Activated T-cell treated with anti-CD3 and anti-CD28 coated beads for 24 hours (primary cell): ENCODE measurements at places on chromosomes 3 and 15.

DNA sequence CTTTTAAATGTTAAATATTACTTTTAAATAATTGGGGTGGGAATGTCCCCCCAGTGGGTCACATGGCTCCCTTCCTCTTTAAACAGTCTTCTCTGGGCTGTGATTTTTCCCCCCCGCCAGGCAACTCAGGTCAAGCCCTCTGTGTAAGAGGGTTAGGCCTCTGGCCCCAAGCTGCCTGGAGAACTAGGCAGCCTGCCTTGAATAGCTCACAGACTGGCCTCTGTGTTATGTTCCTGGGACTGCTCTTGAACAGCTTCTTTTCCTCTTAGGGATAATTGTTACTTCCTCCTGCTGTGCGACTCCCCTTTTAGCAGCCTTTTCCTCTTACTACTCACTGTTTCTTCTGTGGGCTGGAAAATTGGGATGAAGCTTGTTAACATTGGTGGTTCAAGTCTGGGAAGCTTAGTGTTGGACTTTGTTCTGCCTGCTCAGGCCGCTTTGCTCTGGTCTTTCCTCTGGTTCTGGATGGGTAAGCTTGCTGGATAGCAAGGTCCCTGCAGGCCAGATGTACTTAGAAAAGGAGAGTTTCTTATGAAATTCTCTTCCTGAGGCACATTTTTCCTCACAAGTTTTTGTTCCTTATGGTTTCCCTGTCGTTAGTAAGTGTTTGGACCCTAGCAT lies 2.2 kb downstream of the TEX264 start:
- no peak for DNase-seq

DNA sequence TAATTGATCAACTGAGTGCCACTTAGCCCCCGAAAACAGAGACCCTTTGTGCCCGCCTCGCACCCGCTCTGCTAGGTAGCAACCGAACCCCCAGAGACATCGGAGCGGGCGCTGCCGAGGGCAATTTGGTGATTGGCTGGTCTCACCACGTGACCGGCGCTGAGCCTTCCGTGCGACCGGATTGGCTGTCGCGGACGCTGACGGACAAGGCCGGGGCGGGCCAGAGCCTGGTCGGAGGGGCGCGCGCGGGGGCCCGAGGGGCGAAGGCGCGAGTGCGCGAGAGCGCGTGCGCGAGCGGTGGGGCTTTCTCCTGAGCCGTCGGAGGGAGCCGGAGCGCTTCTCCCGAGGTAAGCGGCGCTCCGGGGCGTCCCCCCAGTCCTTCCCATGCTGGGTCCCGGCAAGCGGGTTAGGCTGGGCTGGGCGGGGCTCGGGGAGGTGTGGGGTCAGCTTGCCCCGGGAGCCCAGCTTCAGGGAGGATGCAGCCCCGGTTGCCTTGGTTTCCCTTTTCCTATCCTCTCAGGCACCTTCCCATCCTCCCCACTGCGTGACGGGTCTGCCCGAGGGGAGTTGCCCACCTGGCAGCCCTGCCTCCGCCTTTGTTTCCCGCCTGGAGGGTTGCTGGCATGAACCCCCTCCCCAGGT lies at the start of gene TMEM108:
Gene TMEM108 (plus strand): TSS at position 303 of the 642 bp plus-strand sequence.
- DNase-seq: no peak

- DNase-seq: no peak
Measured at GRCh38 chr15:70596354-70597055, 166.9 kb downstream of the UACA start.

DNA sequence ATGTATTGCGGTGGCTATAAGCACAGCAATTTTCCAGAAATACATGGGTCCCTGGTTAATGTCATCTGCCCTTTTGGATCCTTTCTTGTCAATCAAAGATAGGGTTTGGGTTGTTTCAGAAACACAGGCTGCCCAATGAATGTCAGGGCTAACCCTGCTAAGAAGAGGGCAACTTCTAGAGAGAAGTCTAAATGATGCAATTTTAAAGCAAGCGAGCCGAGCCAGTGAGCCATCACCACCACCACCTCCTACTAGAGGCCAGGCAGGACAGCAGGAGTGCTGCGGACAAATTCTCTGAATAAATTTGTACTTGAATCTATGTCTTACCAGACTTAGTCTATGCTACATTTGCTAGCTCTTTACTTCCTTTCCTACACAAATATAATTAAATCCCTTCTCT lies 248.4 kb downstream of the CTNNB1 start:
- DNase-seq: no peak

DNA sequence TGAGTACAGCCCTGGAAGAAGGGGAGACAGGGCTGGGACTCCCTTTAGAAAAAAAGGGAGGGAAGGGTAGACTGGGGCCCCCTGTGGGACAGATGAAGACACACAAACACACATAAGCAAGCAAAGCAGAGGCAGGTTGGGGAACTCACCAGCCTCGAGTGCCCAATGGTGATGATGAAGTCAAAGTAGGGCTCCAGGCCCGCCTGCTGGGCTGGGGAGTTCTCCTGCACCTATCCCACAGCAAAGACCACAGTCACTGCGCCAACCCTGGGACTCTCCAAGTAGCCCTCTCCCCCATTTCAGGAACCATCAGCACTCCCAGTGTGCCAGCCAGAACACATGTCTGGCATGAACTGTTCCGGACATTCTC lies 4.1 kb downstream of the GORASP1 start:
- DNase-seq: no peak

- DNase-seq: no peak
Measured at GRCh38 chr3:146077181-146077580, 83.8 kb downstream of the PLOD2 start.

- peak; percentile 42 for DNase-seq
Measured at GRCh38 chr15:90086868-90087268, 15.4 kb downstream of the IDH2 start.

DNA sequence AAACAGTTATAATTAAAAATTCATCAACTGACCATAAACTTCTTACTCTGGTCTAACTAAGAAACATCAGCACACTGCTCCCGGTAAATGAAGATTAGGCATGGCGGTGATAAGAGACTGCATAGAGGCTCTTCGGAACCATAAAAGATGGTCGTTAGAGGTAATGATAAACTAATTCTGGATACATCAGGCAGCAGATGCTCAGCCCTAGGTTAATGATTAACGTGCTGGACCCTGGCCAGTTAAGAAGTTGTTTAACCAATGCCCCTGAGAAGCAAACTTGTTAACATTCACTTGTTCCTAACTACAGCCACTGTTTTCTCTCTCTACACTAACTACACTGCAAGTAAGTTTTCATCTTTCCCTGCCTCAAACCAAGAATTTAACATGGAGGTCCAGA lies 111.5 kb downstream of the PDZRN3 start:
- no peak for DNase-seq

DNA sequence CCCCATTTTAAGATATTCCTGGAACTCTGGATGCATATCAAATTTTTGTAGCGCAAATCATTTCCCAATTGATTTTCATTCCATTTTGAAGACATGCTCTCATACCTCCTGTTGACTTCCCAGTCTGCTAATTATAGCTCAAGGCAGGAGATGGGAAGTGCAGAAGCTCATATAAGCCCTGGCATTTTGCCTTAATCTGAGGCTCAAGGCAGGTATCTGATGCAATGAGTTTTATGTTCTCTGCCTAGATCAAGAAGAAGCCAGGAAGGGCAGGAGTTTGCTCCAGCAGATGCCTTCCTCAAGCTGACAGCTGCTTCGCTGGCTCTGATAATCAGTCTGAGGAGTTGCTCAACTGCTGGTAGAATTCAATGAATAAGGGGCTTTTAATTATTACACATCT lies 65.6 kb upstream of the NEDD4 start:
- no peak for DNase-seq

GRCh38 chr15:43851251-43851650 lies 24.4 kb downstream of the WDR76 start:
- no peak for DNase-seq

DNA sequence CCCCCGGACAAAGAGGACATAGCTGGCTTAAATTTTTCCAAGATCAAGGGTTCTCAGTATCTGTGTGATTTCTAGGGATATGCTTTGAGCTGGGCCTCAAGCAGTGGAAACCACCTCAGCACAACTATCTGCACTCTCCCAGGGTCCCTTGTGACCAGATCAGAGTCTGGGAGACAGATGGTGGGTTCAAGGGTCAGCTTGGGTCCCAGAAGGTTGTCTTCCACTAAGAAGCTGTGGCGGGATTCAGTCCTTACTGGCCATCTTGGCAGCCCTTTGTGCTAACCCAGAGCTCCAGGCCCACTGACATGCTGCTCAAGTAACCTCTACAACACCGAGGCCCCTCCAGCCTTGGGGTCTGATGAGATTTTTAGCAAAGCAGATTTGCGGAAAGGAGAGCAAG lies 2.7 kb downstream of the INSYN1 start:
- no peak for DNase-seq

DNA sequence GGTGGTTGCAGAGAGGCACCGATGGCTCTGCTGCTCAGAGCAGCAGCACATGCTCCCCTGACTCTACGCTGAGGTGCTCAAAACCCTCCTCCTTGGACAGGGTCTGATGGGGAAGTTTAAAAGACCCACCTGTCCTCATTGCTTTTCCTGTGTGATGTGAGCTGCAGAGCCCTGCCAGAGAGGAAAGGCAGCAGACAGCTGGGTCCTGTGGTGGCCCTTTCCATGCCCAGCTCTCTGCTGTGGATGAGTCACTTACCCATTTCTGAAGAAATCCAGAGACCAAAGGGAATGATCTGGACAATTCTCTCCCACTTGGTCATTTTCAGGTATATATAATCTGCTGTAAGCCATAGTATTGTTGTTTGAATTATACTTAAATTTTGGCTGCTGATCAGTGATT lies 121.7 kb downstream of the CHDH start:
- DNase-seq: no peak

DNA sequence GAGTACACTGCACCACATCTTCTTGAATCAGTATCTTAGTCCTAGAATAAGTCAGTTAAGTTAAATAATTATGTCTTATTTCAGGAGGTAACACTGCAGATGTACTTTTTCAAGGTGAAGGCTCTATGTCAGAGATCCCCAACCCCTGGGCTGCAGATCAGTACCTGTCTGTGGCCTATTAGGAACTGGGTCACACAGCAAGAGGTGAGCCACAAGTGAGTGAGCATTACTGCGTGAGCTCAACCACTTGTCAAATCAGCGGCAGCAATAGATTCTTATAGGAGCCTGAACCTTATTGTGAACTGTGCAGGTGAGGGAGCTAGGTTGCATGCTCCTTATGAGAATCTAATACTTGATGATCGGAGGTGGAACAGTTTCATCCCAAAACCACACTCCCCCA lies 851.9 kb upstream of the ALCAM start:
- DNase-seq: no peak

DNA sequence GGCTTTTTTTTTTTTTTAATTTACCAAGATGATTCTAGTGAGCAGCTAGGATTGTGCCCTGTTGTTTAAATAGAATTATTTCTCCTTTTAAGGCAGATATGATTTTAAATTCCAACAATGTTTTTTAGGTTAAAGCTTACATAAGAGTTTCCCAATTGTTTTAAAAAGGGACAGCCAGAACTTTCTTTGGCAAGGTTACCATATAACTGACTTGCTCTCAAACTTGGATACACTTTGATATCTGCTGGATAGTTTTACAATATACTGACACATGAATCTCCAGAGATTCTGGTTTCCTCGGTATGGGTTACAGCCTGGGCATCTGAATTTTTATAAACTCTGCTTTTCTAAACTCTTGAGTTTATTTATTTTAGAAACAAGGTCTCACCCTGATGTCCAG lies 134.3 kb upstream of the GADL1 start:
- no peak for DNase-seq

DNA sequence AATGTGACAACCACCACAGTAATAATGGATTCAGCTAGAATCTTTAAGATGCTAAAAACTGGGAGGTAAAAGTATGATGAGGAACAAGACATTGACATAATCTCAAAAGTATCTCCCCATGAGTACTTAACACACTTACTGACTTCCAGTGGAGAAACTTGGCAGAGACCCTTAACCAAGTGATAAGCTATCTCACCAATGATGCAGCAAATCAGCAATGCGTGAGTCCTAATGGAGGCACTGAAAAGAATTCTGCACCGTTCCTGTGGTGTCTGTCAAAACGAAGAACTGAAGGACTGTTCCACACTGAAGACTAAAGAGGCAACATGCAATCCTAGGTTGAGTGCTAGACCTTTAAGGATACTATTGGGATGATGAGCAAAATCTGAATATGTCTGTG lies 67.9 kb upstream of the OCA2 start:
- DNase-seq: no peak

GRCh38 chr3:108569336-108569735 lies 19.9 kb downstream of the CIP2A start:
- no peak for DNase-seq

GRCh38 chr3:57397175-57398026 lies 104.9 kb upstream of the ASB14 start:
- DNase-seq: peak; percentile 31

- no peak for DNase-seq
Measured at GRCh38 chr15:40512440-40512839, 41.7 kb downstream of the CHST14 start.

- no peak for DNase-seq
Measured at GRCh38 chr15:63969652-63970421, 76.4 kb downstream of the DAPK2 start.

DNA sequence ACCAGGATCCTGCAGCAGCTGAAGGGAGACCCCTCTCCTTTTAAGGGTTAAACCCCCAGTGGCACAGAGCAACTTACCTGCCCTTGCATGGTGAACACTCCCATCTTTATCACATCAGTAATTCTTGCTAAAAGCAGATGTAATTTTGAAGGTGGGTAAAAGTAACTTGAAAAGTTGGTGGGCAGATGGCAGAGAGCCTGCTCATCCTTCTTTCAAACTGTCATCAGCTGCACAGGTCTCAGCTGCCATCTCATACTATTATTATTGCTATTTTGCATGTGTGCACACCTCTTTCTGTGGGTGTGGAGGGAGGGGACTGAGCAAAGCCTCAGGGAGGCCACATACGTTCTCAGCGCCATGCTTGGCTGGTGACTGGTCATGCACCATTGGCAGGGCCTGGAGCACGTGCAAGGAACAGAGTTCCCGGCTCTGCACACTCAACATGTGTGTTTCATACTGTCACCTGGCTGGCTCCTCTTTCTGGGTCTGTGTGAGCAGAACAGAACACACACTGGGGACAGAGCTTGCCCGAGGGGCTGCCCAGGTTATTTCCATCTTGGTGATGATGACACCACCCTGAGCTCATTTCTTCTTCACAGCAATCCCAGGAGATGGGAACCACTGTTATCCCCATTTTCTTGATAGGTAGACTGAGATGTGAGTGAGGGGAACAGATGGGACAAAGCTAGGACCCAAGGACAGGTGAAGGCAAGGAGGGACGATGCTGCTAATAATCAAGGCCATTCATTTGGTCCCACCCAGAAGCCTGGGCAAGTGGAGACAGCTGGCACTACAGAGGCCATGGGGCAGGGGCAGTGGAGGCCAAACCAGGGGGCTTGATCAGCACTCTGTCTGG lies 95.8 kb upstream of the KLF13 start:
- DNase-seq: no peak

DNA sequence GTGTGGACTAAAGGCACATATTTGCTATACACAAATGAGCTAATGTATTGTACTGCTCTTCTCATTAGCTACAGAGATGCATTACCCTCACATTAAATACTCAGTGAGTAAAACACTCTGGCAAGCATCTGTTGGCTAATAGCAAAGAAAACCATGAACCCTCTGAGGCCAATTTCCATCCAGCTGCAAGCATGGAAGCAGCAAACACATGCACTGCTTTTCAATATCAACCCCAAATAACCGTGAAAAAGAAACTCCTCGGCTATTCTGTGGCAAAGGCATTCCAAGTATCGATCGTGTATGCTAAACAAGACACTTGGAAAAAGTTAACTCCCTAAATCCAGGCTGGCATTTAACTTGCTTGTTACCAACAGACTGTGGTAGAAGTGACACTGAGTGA lies 67.0 kb downstream of the PEAK1 start:
- no peak for DNase-seq
